ENCODE measurements at places on chromosomes 12 and 14.

- no peak for DNase-seq
These were observed 41.1 kb downstream of the TMEM63C start for GRCh38 chr14:77222546-77223225.

GRCh38 chr12:46227616-46228015 is 41.2 kb downstream of the SLC38A1 start:
- no peak for DNase-seq

GRCh38 chr12:64304571-64304970 is 82.5 kb upstream of the KICS2 start:
- DNase-seq = no peak

GRCh38 chr14:91244501-91244901 is at the start of gene GPR68:
Gene GPR68, minus strand, starts transcription at chr14:91244704. Its CDS starts 9,654 bp downstream, at chr14:91235050.
- DNase-seq = no peak

- DNase-seq = no peak
These were observed 450.6 kb downstream of the ZFP36L1 start for GRCh38 chr14:68342216-68342763.

Data from activated effector memory CD4-positive, alpha-beta T cell treated with Interleukin-2 at 50 U/mL for 16 hours (primary cell).